ENCODE measurements at places on chromosomes 7 and 10.

- no peak for DNase-seq
Observed at GRCh38 chr10:114748241-114748640, 73.3 kb upstream of the FHIP2A start.

DNA sequence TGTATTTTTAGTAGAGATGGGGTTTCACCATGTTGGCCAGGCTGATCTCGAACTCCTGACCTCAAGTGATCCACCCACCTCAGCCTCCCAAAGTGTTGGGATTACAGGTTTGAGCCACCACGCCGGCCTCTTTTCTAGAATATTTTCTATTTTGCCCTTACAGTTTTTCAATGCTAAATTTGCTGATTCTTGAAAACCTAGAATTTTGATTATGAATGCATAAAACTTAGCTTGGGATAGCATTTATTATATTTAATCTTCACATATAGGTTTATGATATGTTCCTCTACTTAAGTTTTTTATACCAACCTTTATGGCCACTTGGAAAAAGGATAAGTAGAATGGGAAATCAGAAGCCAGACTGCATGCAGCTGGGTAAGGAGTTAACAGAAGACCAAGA, 2.1 kb downstream of the TMEM60 start:
- DNase-seq: no peak

- no peak for DNase-seq
Observed at GRCh38 chr10:92970301-92971070, 90.1 kb upstream of the CYP26C1 start.

DNA sequence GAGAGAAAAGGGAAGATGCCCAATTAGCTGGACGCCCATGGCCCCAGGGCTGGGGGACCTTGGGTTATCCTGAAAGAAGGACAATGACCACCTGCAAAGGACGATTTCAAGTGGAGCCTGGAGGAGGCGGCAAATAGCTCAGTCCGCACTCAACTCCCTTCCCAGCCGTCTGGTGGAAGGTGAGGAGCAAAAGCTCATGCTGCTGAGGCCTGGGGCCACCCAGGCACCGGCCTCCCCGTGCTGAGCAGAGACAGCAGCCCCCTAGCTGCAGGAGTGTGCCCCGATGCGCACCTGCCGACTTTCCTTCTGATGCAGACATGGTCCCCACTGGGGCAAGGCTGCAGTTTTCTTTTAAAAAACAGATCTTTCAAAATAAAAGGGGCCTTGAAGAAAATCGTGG, 7.9 kb downstream of the FAM20C start:
- no peak for DNase-seq

GRCh38 chr7:28704706-28705105, 253.4 kb downstream of the TRIL start:
- no peak for DNase-seq

DNA sequence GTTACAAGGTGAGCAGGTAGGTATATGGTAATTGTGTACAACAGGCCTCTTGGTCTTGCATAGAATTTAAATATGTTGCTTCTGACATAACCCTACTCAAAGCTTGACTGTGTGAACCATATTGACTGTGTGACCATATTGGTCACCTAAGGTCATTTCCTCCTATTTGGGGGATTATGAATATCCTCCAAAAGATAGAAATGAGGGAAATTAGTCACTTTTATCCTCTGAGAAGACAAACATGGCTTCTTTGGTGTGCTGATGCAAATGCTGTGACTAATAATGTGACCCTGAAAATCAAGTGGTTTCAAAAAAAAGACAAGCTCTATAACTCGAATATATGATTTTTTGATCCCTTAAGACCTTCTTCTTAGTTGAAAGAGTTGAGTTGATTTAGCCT, 27.9 kb downstream of the IFIT5 start:
- no peak for DNase-seq

DNA sequence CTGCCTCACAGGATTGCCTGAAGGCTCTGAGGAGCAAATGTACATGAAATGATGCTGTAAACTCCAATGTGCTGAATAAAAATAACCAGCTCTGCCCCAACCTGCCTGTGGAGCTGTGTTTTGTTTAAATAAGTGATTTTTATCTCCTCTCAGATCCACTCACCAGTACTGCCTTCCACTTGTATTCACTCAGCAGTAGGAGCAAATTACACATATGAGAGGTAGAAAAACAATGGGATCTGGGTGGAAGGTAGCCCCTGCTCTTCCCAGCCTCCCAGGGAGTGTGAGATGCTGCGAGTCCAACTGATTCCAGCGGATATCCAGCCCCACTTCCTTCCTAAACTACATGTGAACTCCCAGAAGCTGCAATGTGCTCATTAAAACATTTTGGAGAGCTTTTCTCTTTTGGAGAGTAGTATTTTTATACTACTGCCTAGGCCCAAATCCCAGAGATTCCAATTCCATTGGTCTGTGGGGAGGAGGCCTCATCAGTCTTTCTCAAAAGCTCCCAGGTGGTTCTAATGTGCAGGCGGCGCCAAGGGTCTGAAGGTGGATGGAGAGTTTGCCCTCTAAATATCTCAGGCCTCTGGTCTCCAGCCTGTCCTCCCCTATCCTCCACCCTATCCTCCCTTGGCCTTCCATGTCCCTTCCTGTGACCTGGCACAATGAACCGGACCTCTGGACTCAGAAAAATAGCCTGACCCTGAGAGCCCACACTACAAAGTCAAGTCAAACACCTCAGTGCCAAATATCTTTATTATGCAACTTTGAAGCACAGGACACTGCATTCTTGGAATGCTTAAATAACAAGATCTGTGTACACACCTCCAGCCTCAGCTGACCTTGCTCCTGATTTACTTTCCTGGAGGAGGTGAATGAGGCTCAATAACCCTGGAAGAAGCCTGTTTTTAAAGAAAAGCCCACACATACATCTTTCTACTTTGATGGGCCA, 46.2 kb downstream of the CPVL start:
- DNase-seq: no peak

GRCh38 chr7:113285411-113285810, 167.1 kb upstream of the SMIM30 start:
- DNase-seq: no peak

DNA sequence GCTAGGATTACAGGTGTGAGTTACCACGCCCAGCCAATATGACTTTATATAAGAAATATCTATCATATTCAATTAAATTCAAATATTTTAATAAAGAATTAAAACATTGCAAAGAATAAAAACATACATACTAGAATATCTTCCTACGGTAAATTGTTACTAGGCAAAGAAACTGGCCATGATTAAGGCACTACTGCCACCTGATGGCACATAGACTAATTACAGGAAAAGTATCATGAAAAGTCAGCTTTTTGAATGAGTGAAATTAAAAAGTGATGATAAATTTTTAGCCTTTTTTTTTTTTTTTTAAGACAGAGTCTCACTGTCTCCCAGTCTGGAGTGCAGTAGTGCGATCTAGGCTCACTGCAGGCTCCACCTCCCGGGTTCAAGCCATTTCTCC, 30.9 kb downstream of the MRPS33 start:
- no peak for DNase-seq

GRCh38 chr7:142739923-142740492, 9.3 kb upstream of the PRSS1 start:
- DNase-seq: no peak

DNA sequence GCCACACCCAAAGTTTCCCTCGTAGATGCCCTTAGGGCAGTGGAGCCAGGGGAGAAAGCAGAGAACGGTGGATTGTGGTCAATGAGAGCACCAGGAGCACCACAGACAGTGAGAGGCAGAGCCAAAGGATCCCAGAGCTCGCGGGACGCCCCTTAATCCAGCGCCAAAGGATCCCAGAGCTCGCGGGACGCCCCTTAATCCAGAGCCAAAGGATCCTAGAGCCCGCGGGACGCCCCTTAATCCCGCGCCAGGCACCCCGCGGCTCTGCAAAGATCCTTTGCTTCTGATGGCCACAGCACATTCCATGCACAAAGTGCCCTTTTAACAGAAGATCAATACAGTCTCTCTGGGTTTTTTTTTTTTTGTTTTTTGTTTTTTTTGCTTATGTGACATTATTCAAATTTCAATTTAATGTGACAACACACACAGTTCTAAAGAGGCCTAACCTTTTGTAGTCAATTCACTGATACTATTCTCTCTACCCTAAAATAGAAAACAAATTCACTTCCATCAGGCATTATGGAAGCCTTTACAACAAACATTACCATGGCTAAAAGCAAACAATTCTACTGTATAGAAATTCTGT, 52.9 kb upstream of the NCAPG2 start:
- no peak for DNase-seq

DNA sequence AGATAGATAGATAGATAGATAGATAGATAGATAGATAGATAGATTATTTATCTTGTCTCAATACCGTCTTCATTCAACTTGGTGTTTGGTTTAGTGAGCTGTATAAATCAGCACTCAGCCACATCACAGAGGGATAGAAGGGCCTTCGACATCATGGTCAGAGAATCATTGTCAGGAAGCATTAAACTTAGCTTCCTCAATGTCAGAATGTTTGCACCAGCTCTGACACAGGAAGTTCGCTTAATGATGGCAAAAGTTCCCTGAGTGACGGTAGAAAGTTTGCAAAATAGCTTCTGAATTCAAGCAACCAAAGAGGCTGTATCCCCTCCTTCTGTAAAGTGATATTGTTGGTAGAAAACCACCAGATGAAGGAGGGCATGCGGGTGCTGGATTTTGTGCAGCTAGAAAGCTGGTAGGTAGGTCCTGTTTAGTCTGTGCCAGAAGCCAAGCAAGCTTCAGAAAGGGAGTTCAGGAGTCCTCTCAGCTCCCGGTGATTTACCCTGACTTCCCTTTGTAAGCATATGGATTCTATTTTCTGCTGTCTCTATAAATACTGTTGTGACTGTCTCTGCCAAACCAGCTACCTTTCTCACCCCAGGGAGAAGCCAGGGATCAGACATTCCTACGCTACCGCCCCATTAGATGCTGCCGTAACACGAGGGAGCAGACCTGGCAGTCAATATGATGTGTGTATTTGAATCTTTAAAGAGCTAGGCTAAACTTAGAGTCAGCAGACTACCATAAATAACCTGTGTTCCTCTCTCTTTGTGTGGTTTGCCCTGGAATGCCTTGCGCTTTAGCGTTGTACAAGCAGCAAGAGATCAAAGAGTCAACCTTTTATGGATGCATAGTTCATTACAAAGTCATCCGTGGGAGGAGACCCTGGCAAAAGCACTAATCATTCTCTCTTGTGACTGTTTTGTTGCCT, 200.5 kb upstream of the KIAA1217 start:
- DNase-seq: no peak

DNA sequence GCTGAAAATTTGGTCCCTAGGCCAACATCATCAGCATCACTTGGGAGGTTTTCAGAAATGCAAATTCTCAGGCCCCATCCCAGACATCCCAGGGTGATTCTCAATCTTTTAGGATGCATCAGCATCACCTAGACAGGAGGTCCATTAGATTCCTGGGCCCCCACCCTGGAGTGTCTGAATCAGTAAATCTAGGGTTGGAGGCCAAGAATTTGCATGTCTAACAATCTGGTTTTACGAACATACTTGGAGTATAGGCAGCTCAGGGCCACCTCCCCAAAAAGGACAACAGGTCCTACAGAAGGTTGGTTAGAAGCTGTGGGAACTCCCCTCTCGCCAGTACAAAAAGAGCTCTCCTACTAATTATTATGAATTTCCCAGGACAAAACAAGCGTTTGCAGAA, 15.5 kb downstream of the ZC3HAV1 start:
- DNase-seq: no peak

DNA sequence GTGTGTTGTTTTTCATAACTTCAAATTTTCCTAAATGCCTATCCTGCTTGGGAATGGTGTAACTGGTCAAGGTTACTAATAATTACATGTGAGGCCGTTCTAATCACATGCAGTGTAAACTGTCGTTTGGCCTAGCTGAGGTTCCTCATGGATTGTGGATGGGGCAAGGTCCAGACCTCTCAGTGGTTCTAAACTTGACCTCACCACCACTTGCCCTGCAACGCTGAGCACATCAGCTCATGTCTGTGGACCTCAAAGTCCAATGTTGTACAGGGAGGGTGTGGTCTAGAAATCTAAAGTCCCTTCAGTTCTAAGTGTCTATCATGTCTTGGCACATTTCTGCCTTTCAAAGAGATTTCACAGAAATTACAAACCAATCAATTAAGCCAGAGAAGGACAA, 15.6 kb downstream of the RBP3 start:
- no peak for DNase-seq

DNA sequence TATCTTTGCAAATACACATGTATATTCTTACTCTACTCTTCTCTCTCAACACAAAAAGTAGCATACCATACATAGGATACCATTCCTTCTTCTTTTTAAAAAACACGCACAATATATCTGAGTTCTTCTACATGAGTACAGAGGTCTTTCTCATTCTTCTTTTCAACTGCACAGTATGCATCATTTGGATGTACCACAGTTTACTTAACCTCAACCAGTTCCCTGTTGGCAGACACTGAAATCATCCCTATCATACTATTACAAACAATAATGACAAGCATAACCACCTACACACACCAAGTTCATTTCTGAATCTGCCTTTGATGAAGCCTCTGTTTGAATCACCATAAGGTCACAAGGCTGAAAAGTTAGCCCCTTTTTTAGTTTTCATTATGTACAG, 25.7 kb upstream of the GGCT start:
- no peak for DNase-seq

DNA sequence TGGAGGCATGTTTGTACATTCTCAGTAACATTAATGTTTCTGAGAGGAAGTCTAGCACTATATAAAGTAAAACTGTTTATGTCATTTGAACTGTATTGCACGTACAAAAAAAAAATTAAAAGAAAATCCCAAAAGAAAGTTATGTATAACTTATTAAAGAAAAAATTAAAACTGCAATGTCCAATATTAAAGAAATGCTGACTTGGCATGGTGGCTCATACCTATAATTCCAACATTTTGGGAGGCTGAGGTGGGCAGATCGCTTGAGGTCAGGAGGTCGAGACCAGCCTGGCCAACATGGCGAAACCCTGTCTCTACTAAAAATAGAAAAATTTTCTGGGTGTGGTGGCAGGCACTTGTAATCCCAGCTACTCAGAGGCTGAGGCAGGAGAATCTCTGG, 178.7 kb upstream of the VIPR2 start:
- no peak for DNase-seq

DNA sequence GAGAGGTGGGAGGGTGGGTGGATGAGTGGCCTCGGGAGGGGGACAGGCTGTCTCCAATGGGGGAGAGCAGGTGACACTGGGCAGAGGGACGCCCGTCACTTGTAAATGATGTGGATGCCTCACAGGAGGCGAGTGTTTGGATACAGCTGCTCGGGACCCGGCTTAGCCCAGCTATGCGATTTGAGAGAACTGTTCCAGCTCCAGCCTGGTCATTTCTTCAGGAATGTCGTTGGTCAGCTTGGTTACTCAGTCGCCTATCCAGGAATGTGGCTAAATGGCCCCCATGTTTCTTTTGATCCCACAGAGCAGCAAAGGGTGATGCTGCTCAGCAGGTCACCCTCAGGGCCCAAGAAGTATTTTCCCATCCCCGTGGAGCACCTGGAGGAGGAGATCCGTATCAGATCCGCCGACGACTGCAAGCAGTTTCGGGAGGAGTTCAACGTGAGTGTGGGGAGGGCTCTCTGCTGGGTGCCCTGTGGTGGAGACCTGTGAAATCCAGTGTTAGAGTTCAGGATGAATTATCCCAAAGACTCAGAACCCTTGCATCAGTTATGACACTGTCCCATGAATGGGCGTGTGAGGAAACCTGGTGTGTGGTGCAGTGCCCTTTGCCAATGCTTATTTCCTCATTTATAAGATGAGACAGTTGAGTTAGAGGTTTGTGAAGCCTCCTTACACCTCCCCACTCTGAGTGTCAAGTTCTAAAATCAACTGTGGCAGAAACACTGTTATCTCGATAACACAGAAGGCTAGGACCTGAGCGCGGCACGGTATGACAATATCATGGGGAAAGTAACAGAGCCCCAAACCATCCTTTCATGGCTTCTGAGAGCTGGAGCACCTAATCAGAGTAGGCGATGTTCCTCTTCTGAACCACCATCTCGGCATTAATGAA, 76.8 kb downstream of the MKI67 start:
- no peak for DNase-seq

- peak; percentile 63 for DNase-seq
Observed at GRCh38 chr7:25894902-25895791, 256.9 kb upstream of the NFE2L3 start.
